ENCODE measurements at places on chromosomes 3 and 15.

GRCh38 chr3:30188713-30189112, 417.7 kb upstream of the TGFBR2 start:
- DNase-seq, result peak; percentile 18

GRCh38 chr3:148307443-148307843, 390.3 kb upstream of the AGTR1 start:
- DNase-seq, result no peak

GRCh38 chr15:95051861-95052260, 820.5 kb downstream of the MCTP2 start:
- DNase-seq, result no peak

- DNase-seq, result no peak
These were observed 95.3 kb downstream of the STAC start for GRCh38 chr3:36475558-36475957.

- DNase-seq, result no peak
These were observed 4.0 kb downstream of the LMCD1 start for GRCh38 chr3:8505621-8506020.

DNA sequence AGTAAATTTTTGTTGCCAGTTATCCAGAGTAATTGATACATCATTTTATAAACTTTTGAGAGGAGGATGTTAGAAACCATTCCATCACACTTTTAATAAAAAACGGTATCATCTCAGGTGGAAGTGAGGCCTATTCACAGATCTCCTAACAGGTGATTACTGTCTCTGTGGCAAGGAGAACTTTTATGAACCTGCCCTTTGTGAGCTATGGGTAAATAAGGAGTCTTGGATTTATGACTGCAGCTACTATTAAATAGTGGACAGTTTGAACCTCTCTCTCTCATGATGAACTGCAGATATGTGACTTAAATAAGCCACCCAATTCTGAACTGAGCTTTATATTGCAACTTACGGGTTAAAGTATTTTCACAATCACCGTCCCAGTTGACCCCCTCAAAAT, 45.7 kb downstream of the ZFAND6 start:
- no peak for DNase-seq

DNA sequence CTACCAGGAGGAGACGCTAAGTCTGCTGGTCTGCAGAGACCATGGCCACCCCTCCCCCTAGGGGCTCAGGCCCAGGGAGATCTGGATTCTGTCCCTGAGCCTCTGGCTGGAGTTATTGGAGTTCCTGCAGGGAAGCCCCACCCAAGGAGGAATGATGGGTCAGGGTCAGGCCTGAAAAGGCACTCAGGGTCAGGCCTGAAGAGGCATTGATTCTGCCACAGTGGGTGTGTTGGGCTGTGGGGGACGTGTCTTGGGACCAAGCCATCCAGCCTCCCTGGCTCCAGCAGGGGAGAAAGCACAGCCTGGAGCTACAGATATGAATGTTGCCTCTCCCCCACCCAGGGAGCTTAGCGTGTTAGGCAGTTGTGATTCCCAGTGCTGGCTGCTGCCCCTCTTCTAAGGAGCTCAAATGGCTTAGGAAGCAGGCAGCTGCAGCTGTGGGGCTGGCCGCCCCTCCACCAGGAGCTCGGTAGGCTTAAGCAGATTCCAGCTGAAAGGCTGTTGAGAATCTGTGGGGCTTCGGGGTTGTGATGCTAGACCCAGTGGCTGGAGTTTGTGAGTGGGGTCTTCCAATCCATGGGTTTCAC, 176.7 kb downstream of the CHL1 start:
- no peak for DNase-seq

GRCh38 chr3:133328373-133328772, 71.5 kb upstream of the BFSP2 start:
- DNase-seq, result no peak

Data from SK-MEL-5 (cell line).